ENCODE measurements at places on chromosomes 3 and 15.

- DNase-seq = no peak
These were observed 106.0 kb upstream of the CCNL1 start for GRCh38 chr3:157265931-157266330.

GRCh38 chr3:171743327-171744157 lies 66.7 kb downstream of the PLD1 start:
- DNase-seq = no peak

- no peak for DNase-seq
These were observed 374.2 kb downstream of the PLCL2 start for GRCh38 chr3:17258823-17259436.

DNA sequence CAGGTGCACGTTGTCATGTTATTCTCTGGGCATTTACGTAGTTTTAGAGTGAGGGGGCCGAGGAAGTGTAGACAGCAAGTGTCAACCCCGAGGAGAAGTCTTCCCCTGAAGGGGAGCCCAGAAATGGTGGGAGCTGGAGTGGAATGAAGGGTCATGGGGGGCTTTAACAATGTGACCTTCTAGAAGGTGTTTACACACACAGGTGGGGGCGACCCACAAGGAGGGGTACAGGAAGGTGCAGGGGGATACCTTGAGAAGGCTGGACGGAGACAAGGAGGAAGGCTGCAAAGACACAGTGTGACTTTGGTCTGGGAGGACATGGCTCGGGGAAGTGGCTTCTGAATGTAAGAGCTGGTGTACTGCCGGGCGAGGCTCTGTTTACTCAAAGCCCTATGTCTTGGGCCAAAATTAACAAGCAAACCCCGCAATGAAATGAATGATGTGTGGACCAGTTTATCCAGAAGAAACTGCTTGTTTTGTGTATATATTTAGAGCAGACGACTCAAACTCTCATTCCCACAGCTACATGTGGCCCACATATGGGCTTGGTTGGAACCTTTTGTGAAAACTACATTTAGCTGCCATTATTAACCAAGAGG lies 18.7 kb downstream of the TRPM1 start:
- DNase-seq = no peak

GRCh38 chr15:33608714-33609113 lies 297.9 kb downstream of the RYR3 start:
- DNase-seq = no peak

GRCh38 chr3:114333923-114334240 lies 40.1 kb downstream of the TIGIT start:
- no peak for DNase-seq

DNA sequence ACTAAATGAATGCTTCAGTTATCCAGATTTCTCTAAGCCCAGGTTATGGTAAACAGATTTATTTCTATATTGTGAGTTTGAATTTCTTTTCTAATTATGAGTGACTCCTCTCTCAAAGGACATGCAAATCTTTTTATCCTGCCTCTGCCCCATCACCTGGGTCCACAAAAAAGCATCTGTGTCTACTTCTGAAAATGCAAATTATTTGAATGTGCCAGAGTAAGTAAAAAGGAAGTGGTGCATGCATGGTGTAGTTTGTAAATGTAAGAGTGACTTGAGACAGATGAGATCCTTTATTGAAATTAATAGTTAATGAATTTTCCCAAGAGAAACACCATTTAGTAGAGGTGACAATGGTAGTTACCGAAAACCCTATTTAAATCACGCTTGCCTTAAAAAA lies 26.9 kb downstream of the MCTP2 start:
- DNase-seq = no peak
